Progenitor cell of endocrine pancreas (in vitro differentiated cells): ENCODE measurements at places on chromosomes 1 and 21.
A peak's percentile ranks its signal among the peaks of the same experiment; 100 is the strongest.

DNA sequence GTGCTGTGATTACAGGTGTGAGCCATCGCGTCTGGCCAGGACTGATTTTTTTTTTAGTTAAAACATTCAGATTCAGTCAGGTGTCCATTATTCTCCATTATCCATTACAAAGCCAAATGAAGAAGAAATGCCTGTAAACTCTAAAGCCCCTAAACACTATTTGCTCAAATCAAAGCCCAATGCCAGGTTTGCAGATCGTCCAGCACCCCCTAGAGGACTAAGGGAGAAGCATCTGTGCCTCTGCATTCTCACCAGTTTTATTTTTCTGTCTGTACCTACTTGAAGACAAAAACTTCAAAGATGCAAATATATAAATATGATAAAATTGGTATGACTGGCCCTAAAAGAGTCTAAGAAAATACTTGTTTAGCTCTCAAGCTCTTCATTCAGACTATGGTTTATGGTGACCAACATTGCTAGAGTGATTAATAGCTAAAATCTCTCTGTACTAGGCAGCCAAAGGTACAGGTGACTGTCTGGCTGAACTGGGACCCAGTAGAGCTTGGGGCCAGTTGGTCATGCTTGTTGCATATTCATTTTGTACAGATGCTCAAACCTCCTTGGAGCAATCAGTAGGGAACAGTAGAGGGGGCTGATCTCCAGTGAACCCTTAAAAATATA is 138.4 kb downstream of the SYT2 start:
- peaks cover 6% of the 10 kb centered on the region for H3K36me3 ChIP-seq
- no peak for DNase-seq
- no peak overlapping the region for H3K4me3 ChIP-seq
- peaks cover 16% of the 10 kb centered on the region for H3K4me1 ChIP-seq
- no peaks in the 10 kb centered on the region for H3K27me3 ChIP-seq

- no peak overlapping the region for H3K4me3 ChIP-seq
- no peak overlapping the region for H3K27ac ChIP-seq
- no peaks in the 10 kb centered on the region for H3K36me3 ChIP-seq
- no peaks in the 10 kb centered on the region for H3K4me1 ChIP-seq
- no peaks in the 10 kb centered on the region for H3K27me3 ChIP-seq
- DNase-seq = no peak
Observed at GRCh38 chr1:99152132-99152531, 112.2 kb upstream of the PLPPR4 start.

DNA sequence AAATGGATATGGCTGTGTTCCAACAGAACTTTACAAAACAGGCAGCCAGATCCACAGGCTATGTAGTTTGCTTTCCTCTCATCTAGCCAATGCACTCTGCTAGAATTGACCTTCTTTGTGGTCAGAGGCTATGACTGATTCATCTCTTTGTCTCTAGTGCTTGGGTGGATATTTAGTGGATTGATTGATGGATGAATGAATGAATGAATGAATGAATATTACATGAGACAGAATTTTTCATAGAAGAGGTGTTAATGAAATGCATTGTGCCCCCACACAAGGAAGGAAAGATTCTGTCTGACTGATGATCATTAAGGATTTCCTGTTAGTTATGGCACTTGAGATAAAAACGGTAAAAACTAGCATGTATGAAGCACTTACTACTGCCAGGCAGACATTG is 50.5 kb upstream of the ZYG11A start:
- H3K4me3 ChIP-seq = no peak overlapping the region
- no peak for DNase-seq
- peaks cover 12% of the 10 kb centered on the region for H3K36me3 ChIP-seq
- no peaks in the 10 kb centered on the region for H3K4me1 ChIP-seq
- no peaks in the 10 kb centered on the region for H3K27me3 ChIP-seq

GRCh38 chr1:234887016-234887900 is 241.4 kb downstream of the TOMM20 start:
- no peak overlapping the region for H3K4me3 ChIP-seq
- H3K27ac ChIP-seq = no peak overlapping the region
- DNase-seq = no peak

- H3K27me3 ChIP-seq = no peaks in the 10 kb centered on the region
- H3K27ac ChIP-seq = no peak overlapping the region
- H3K4me3 ChIP-seq = no peak overlapping the region
- peaks cover 5% of the 10 kb centered on the region for H3K36me3 ChIP-seq
Observed at GRCh38 chr1:220772846-220773245, 13.9 kb upstream of the MTARC1 start.

GRCh38 chr1:84940481-84940880 is 47.5 kb upstream of the LPAR3 start:
- no peaks in the 10 kb centered on the region for H3K36me3 ChIP-seq
- peaks cover 24% of the 10 kb centered on the region for H3K27me3 ChIP-seq
- DNase-seq = no peak
- H3K27ac ChIP-seq = no peak overlapping the region
- no peak overlapping the region for H3K4me3 ChIP-seq
- H3K4me1 ChIP-seq = peaks cover 4% of the 10 kb centered on the region

DNA sequence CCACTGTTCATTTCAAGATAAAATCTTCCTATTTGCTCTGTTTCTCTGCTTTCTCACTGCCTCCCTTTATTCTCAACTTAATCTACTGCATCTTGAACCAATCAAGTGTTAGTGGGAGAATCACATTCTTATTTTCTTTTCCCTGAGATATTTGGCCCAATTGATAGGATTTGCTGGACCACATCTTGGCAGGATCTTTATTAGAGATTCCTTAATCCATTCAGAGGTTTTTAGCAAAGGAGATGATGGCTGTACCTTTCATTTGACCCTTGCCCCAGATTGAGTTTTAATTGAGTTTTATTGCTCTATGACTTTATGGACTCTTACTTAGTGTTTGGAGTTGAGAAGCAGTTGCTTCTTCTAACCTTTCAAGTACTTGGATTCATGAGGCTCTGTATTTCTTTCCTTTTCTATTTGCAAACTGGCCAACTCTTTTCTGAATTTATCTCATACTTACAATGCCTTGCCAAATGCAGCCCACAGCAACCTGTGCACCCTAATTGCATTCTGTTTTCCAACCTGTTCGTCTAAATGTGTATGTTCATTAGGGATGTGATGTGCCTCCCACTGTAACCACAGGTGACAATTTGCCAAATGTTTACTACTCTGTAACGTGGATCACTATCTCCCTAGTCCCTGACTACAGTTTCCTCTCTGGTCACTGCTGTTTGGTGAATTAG is 274.8 kb upstream of the KAZN start:
- H3K4me1 ChIP-seq = no peaks in the 10 kb centered on the region
- peaks cover 17% of the 10 kb centered on the region for H3K27me3 ChIP-seq
- H3K27ac ChIP-seq = no peak overlapping the region
- no peak overlapping the region for H3K4me3 ChIP-seq
- DNase-seq = no peak
- H3K36me3 ChIP-seq = no peaks in the 10 kb centered on the region

GRCh38 chr1:20319456-20320220 is 29.0 kb downstream of the VWA5B1 start:
- no peaks in the 10 kb centered on the region for H3K36me3 ChIP-seq
- H3K27ac ChIP-seq = no peak overlapping the region

DNA sequence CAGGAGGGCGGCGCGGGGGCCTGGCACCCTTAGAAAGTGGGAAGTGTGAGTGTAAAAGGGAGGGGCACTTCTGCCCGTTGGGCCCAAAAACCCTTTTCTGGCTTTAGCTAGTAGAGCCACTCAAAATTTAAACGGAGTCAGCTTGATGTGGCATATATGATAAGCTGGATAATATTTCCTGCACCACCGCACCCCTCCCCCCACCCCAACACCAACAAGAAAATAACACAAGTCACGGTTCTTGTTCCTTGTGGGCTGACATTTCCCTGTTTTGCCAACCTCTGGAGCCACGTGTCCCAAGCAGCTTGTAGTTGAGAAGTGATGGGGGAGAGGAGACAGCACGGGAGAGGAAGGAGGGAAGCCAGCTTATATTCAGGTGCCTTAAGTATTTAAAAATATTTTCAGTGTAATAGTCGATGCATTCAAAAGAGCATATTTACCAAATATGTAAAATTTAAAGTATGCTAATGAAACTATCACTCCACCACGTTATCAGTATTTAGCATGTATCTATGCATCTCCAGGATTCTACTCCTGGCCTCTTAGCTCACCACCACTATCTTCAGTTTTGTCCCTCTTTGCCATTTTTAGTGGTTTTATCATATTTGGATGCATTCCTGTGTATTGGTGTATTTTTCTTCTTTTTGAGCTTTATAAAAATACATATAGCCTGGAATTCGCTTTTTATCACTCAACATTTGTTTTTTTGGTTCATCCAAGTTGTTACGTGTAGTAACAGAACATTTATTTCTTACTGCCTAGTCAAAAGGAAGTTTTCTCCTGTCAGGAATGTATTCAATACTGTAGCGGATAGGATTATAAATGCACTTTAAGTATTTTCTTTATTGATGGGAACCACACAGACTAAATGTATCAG is 773 bp upstream of the DDX59 start:
- no peaks in the 10 kb centered on the region for H3K27me3 ChIP-seq
- peak overlapping the region; percentile 91 for H3K4me3 ChIP-seq
- peaks cover 22% of the 10 kb centered on the region for H3K4me1 ChIP-seq
- H3K27ac ChIP-seq = peak overlapping the region; percentile 96

DNA sequence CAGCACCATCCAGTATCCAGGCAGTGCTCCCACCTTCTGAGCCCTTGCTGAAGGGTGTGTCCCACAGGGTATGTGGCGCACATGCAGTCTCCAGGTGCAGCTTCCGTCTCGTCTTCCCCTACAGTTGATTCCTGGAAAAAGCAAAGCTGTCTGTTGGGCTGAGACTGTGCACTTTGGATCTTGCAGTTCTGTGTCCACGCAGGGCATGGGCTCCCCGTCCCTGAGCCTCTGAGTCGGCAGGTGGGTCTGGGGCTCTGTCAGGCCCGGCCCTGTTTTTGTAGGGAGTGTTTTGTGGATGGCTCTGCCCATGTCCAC is 32.8 kb downstream of the SNAP47 start:
- no peak overlapping the region for H3K27ac ChIP-seq
- DNase-seq = no peak
- H3K4me1 ChIP-seq = peaks cover 3% of the 10 kb centered on the region
- H3K36me3 ChIP-seq = peaks cover 14% of the 10 kb centered on the region
- H3K27me3 ChIP-seq = no peaks in the 10 kb centered on the region

DNA sequence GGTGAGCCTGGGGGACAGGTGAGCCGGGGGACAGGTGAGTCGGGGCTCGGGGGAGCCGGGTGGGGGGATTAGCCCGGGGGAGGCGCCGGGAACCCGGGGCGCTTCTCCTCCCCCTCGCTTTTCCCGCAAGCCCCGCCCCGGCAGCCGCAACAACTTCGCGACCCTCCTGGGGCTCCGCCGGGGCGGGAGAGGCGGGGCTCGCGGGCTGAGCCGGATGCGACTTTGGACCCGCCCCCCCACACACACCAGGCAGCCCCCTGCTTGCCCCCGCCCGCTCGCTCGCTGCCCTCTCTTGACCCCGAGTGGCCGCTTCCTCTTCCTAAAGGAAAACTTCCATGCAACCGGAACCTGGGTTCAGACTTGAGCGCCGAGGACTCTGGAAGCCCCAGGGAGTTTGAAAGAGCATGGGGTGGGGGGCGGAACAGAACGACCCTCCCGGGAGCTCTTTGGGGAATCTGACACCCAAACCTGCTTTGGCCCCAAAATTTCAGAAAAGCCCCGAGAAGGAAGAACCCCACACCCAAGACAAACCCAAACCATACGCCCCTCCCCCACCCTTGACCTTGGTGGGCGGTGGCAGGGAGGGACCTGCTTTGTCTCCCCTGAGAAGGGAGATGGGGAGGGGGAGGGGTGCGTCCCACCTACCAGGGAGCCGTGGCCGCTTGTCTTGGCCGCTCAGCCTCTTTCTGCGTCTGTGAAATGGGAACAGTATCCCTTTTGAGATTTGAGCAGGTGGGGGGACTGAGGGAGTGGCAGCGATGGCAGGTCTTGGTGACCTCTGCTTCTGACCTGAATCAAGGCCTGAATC is 550 bp downstream of the ARHGEF16 start:
- no peaks in the 10 kb centered on the region for H3K36me3 ChIP-seq
- H3K27me3 ChIP-seq = peaks cover 8% of the 10 kb centered on the region
- peak; percentile 74 for DNase-seq
- peak overlapping the region; percentile 84 for H3K4me3 ChIP-seq

DNA sequence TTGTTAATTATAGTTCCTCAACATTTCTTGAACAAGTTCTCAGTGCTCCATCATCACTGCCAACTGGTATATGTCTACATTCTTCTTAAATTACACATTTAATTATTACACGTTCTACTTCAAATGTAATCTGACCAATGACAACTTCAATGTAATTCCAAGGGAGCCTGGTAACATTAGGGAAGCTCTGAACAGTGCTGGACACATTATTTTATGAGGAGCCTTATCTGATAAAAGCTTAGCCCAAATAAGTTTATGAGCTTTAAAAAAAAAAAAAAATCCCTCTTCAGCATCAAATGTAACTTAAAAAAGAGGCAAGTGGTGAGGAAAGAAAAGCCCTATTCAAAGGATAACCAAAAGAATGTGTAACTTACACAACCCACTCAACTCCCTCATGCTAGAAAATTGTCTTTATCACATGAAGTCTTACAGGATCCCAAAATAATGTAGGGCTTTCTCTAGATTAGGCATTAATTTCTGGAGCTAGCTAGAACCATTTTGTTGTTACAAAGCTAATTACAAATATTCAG is 35.2 kb upstream of the ABCA4 start:
- no peak overlapping the region for H3K4me3 ChIP-seq
- H3K27me3 ChIP-seq = no peaks in the 10 kb centered on the region
- H3K36me3 ChIP-seq = no peaks in the 10 kb centered on the region

DNA sequence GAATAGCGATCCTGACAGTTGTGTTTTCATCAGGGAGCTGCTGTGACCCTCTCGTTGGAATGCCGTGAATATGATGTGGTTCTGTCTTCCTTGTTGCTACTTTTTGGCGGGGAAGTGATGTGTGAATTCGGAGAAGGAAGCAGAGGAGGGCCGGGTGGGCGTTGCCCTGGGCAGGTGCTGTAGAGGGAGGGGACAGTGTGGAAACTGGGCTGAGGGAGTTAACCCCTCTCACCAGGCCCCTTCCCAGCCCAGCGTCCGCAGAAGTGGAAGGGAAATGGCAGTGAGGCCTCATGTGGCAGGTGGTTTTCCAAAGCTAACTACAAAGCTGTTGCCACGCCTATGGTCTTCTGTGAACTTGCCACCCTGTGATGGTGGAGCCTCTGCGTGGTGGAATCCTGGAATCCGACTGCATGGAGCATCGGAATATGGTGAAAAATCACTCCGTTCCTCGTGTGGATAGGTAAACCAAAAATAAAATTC is 227.9 kb downstream of the DYRK1A start:
- peaks cover 11% of the 10 kb centered on the region for H3K27me3 ChIP-seq
- no peak for DNase-seq
- H3K27ac ChIP-seq = no peak overlapping the region
- peaks cover 1% of the 10 kb centered on the region for H3K36me3 ChIP-seq
- H3K4me1 ChIP-seq = peaks cover 1% of the 10 kb centered on the region
